H1 (cell line): ENCODE measurements at places on chromosomes 12 and 14. TPM values are rescaled to one million over a fixed set of nuclear protein-coding genes. Genes with fewer than 3 reads are reported as not detected.

WNK1 gene
- 151 and 157 TPM in 2 replicates for total RNA-seq

GRCh38 chr12:127334912-127335644 is 931.9 kb upstream of the TMEM132C start:
- no peak for DNase-seq

OR6C2 gene
- total RNA-seq: not detected in 2 replicates

GRCh38 chr12:47954058-47954457 is 9.3 kb upstream of the TMEM106C start:
- no peak for DNase-seq

SLC38A1 gene
- 242 and 253 TPM in 2 replicates for total RNA-seq

CRIP1 gene
- 1.2 and 2.4 TPM in 2 replicates for total RNA-seq

MDM2 gene
- 115 and 134 TPM in 2 replicates for total RNA-seq

DNA sequence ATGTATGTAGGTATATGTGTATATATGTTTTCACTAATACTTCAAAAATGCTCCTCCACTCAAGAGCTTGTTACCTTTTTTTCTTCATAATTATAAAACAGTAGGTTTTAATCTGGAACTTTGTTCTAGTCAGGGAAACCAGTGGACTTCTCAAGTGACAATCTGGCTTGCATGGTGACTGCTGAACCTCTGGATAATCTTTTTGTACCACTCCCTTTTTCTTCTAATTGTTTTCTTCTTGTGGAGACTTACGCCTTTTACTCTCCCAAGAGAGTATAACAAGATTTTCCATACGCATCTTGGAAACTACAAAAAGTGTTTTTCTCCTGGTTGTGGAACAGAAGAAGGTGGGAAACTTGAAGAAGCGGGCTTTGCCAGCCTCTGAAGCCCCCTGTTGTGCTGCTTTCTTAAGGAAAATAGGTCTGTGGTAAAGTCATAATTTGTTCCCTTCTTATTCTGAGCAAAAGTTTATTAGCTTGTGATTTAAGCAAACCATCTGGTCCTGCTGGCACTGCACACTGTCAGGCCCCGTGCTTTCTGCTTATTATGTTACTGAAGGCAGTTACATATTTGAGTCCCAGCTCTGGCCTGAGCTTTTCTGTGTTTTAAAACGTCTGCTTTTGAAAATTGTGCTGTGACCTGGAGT is 291.8 kb downstream of the ERC1 start:
- no peak for DNase-seq

GNB3 gene
- total RNA-seq: 9.0 and 9.9 TPM in 2 replicates

EPS8 gene
- 4.6 and 6.5 TPM in 2 replicates for total RNA-seq

GRCh38 chr12:48003226-48004052 is 837 bp downstream of the COL2A1 start:
- no peak for DNase-seq

DNA sequence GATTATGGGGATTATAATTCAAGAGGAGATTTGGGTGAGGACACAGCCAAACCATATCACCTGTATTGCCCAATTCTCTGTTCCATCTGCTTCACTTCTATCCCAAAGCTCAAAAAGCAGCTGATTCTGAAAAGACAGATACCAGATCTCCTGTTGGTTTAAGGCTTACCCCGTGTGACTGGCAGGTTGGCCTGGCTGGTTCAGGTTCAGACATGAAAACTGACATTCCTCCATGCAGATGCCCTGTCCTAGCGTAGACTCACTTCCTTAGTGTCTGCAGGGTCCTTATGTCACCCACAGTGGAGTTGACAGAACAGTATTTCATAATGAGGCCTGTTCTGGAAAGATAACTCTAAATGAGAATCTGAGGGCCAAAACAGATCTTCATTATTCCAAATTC is 61.1 kb upstream of the FLRT2 start:
- no peak for DNase-seq

DNA sequence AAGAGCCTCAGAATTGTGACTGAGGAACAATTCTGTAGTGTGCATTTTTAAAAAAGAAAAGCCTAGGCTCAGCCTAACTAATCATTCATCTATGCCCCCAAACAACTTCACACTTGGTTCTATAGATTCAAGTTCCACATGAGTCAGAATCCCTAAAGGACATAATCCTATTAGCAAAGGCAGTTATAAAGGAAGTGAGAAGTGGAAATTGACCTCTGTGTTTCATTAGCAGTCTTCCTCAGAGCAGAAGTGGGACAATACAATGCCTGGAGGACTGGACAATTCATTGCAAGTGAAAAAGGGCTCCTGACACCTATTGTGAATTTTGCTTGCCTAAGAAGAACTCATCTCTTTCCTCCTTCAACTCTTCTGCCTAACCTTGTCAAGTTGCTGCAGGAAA is 222.3 kb downstream of the PTPRO start:
- DNase-seq: no peak

CLEC1B gene
- not detected in 2 replicates for total RNA-seq

MYF6 gene
- not detected in 2 replicates for total RNA-seq

DNA sequence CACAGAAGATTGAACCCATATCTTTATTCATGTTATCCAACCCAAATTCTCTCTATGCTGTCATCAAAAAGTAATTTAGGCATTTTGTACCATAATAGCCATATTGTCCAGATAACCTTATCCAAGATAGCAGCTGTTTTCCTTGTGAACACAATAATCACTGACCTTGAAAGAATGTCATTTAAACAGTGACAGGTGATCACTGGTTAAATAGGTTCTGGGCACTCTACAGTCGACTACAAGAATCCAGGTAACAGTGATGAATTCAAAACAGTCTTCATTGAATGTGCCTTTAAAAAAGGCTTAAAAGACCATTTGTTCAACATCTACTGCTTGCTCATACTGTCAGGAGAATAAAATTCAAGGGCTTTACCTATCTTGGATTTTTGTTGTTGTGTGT is 4.6 kb upstream of the SPX start:
- DNase-seq: no peak

DNA sequence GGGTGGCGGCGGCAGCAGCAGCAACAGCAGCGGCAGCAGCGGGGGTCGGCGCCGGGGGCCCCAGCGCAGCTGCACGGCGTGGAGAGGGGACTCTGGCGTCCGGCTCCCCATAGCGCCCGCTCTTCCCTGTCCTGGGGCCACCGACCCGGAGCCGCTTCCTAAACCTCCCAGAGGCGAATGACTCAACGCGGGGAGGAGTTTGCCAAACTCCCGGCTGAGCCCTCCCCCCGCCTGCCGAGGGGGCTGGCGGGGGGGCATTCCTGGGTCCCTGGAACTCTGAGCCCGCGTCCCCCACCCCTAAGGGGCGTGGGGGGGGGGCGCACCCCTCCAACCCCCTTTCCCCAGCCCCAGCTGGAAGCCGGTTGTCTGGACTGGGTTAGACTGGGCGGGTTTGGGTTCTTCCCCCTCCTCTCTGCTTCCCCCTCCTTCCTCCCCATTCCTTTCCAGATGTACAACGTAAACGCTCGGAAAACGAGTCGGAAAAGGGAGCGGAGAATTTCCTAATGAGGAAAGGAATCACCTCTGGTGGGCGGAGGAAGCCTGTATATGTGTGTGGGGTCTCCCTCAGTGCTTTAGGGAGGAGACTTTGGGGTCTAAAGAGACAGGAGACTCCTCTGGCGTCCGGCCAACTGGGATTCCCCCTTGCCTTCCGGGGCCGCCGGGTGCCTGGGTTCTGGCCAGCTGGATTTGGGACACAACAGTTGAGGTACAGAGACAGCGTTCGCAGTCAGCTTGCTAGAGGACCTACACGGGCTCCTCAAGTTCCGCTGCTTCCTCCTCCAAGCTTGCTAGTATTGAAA is at the start of gene ITGA5:
Gene ITGA5, minus strand, starts transcription at position 179 of the 800 bp plus-strand sequence. Its CDS starts 68 bp downstream, at position 111.
- DNase-seq: no peak

- no peak for DNase-seq
Measured at GRCh38 chr14:100778951-100779690, 46.8 kb upstream of the MEG3 start.
